CD4-positive, alpha-beta T cell treated with Interleukin-15 for 1 hour (primary cell): ENCODE measurements at places on chromosomes 12 and 14.

DNA sequence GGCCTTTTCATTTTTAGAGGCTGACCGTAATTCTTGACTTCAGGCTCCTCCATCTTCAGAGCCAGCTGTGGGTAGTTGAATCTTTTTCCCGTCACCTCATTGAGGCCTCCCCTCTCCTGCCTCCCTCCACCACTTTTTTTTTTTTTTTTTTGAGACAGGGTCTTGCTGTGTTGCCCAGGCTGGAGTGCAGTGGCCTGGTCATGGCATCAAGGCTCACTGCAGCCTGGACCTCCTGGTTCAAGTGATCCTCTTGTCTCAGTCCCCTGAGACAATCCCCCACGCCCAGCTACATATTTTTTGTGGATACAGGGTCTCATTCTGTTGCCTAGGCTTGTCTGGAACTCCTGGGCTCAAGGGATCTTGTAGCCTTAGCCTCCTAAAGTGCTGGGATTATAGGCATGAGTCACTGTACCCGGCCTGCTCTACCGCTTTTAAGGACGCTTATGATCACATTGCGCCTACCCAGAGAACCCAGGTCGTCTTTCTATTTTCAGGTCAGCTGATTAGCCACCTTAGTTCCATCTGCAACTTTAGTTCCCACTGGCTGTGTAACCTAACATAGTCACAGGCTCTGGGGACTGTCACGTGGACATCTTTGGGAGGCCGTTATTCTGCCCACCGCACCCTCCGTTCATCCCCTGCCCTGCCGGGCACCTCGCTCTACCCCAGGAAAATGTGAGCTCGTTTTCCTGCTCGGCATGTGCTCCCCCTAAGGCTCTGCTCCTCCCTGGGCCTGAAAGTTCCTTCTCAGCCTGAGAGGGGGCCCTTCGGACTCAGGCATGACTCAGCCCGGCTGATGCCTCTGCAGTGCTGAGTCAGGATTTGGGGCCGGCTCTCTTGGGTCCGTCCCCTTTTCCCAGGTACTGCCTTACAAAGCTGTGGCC, 13.4 kb downstream of the TNFAIP2 start:
- no peak for DNase-seq

DNA sequence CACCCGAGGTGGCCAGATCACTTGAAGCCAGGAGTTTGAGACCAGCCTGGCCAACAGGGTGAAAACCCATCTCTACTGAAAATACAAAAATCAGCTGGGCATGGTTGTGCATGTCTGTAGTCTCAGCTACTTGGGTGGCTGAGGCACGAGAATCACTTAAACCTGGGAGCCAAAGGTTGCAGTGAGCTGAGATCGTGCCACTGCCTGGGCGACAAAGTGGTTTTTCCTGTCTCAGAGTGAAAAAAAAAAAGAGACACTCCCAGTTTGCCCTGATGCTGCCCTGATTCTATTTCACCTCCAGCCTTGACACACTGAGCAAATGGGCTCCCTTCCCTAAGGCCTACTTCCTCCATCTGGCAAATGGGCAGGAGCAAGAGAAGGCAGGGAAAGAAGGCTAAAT, 28.5 kb upstream of the PLEK2 start:
- no peak for DNase-seq

DNA sequence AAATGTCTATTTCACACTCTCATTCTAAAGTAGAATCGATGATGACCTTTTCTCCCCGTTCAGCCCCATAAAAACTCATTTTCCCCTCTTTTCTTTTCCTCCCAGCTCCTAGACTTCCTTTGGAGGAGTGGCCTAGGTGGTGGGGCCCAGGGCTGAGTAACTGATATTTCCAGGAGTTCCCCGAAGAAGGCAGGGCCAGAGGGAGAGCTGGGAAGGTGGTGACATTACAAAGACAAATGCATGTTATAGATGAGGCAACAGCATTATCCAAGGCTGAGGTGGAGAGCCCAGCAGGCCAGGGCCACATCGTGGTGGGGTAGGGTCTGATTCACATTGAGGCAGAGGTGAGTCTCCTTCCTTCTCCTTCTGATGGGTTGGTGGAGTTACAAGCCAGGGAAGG, 22.2 kb upstream of the HDAC7 start:
- DNase-seq = no peak

DNA sequence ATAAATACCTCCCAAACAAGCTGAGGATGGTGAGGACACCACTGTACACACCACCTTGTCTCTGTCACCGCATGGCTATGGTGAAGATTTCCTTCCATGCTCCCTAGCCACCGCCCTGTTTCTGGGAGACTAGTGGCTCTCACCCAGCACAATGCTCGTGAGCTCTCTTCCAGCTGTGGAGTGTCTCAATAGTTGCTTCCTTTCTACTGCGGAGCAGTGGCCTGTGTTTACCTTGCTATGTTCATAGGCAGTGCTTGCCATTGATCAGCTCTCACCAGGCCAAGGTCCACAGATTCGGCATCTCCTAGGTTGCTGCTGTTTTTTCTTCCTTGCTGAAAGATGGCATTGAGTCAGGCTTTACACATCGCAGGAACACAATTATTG, 313.6 kb upstream of the RTL1 start:
- no peak for DNase-seq

GRCh38 chr12:42180990-42181596, 36.4 kb upstream of the GXYLT1 start:
- no peak for DNase-seq

DNA sequence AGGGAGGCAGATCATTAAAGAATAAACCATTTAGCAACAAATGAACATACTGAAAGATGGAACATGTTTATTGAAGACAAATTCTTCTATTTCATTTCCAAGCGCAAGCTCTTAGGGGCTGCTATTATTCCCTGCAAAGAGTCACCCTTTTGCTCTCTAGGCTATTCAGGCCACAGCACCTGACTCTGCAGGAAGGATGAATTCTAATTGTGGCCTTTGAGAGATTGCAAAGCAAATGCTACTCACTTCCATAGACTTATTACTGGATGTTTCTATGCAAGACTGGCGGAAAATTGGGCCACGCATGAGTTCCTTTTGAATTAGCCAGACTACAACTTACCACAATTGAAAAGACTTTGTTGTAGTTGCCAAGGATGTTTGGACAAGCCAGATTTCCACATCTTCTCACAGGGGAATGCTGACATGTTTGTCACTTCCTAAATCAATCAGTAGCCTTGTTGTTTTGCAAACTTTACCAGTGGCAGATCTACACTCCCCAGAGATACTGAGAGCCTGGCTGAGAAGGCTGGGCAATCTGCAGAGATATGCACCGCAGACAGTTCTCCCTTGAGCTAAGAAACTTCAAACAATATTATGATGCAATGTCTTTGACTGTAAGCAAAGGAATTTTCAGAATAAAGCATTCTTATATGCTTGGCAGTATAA, 334.3 kb upstream of the SYT1 start:
- no peak for DNase-seq

DNA sequence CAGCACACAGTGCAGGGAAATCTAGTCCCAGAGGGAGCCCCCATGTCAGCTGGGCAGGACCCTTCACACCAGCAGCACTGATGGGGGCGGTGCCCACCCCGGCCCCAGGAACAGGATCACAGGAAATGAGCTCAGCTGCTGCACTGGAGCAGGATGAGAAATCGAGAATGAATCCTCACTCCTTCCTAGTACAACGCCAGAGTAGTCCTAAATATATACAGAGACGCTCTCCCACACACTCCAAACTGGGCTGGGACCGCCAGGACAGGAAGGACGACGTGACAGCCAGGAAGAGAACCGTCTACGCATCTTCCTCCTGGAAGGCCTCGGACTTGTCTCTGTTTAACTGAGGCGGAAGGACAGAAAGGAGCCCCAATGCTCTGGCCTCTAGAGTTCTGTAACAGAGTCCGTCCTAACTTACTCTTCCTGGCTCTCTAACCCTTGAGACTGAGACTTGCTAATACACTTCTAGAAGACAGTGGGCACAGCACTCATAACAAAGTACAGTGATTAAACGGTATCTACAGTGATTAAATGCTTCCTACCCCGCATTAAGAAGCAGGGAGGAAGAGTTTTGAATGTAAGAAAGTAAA, 33.4 kb downstream of the CDC42BPB start:
- DNase-seq = no peak

- DNase-seq = no peak
Observed at GRCh38 chr12:84157170-84157569, 755.4 kb downstream of the SLC6A15 start.

- DNase-seq = no peak
Observed at GRCh38 chr14:78278464-78279250, 108.5 kb downstream of the NRXN3 start.

DNA sequence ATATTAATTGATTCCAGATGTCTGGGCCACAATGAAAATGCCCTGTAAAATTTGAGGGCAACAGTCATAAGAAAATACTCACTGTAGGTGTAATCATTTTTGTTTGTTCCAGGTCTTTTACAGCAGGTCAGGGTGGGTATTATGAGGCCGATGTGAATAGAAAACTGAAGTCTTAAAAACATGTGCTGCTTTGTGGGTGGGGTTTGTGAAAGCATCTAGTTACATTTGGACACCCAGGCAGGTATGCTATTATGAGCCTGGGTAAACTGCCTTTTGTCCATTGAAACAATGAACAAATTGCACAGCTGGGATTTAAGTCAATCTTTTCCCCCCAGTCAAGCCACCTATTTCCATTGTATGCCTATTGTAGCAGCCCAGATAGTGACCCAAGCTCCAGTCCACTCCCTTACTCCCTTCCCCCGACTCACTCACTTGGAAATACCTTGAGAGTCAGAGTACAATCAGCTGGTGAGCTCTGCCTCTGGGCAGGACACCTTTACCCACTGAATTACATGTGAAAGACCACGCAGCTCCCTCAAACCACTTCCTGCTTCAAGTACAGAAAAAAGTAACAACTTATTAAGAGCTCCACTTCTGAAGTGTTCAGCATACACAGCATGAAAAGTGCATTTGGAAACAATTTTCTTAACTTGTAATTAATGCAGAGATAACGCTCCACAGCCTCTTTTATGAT, 1.8 kb downstream of the IGF1 start:
- DNase-seq = peak; percentile 20

GRCh38 chr14:24475261-24475660, 32.7 kb upstream of the SDR39U1 start:
- DNase-seq = no peak

DNA sequence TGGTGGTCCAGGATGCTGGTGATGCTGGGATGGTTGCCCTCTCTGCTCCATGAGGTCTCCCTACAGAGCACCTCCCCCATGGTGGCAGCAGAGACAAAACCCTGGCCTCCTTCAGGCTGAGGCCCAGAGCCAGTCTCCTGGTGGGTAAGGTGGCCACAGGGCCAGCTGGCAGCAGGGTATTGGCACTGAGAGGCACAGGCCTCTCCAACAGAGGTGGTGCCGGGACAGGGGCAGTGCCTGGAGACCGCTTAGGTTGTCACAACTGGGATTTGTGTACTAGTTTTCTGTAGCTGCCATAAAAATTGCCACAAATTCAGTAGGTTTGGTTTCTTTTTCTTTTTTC, 6.1 kb upstream of the MTA1 start:
- no peak for DNase-seq

DNA sequence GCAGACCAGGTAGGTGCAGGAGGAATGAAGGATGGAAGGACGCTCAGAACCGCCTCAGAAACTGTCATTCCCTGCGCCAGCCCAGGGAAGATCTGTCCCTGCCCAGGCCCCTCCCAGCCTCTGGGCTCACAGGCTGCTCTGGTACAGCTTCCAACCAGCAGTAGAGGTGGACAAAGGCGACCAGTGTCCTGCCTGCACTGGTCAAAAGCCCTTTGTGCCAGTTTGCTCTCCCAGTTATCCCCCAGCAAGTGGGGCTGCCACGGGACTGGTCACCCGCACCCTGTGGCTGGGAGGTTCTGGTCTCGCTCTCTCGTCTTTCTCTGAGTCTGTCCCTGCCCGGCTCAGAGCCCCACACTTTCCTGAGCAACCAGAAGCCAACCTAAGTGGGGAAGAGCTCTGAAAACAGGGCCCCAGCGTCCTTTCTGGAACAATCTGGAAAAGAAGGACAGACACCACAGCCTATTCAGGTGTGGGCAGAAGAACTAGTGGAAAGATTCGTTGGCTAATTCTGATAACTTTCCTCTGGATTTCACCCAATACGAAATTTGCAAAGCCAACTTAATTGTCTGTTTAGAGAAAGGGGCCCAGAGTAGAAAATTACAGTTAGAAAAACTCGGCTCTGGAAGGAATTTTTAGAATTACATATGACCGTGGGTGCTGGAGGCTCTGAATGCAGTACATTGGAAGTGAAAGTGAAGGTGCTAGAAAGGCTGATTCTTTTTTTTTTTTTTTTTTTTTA, 21.7 kb downstream of the SNRNP35 start:
- DNase-seq = no peak

GRCh38 chr12:132490422-132491137, 629 bp downstream of the FBRSL1 start:
- no peak for DNase-seq

DNA sequence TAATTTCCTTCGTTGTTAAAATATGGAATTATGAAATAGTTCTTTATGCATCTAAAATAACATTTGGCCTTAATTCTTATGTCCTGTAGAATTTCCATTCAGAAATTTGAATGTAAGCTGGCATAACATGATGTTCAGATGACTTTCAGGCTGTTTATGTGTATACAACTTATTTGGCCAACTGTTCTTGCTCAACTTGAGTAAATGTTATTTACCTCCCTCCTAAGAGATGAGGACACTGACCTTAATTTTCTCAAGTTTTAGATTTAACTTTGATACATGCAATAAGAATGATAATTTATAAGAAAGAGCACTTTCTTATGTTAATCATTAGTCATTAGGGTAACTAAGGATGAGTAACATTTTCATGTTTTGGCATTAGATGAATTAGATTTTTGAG, 365.4 kb downstream of the AEBP2 start:
- DNase-seq = no peak

GRCh38 chr12:91098461-91098860, 12.8 kb downstream of the LUM start:
- no peak for DNase-seq

DNA sequence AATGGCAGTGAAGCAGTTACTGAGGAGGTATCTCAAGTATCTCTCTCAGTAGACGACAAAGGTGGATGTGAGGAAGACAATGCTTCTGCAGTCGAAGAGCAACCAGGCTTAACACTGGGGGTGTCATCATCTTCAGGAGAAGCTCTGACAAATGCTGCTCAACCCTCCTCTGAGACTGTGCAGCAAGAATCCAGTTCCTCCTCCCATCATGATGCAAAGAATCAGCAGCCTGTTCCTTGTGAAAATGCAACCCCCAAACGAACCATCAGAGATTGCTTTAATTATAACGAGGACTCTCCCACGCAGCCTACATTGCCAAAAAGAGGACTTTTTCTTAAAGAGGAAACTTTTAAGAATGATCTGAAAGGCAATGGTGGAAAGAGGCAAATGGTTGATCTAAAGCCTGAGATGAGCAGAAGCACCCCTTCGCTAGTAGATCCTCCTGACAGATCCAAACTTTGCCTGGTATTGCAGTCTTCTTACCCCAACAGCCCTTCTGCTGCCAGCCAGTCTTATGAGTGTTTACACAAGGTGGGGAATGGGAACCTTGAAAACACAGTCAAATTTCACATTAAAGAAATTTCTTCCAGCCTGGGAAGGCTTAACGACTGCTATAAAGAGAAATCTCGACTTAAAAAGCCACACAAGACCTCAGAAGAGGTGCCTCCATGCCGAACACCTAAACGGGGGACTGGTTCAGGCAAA, 216.6 kb downstream of the AKAP6 start:
- DNase-seq = no peak

- peak; percentile 75 for DNase-seq
Observed at GRCh38 chr14:73463411-73463810, 5.1 kb upstream of the NUMB start.
